NCI-H2081 treated with DMSO at 0.1 percent for 48 hours (cell line): ENCODE measurements at places on chromosomes 13 and 19.

GRCh38 chr19:54551293-54551692, 22.3 kb upstream of the LILRA2 start:
- no peak for DNase-seq

DNA sequence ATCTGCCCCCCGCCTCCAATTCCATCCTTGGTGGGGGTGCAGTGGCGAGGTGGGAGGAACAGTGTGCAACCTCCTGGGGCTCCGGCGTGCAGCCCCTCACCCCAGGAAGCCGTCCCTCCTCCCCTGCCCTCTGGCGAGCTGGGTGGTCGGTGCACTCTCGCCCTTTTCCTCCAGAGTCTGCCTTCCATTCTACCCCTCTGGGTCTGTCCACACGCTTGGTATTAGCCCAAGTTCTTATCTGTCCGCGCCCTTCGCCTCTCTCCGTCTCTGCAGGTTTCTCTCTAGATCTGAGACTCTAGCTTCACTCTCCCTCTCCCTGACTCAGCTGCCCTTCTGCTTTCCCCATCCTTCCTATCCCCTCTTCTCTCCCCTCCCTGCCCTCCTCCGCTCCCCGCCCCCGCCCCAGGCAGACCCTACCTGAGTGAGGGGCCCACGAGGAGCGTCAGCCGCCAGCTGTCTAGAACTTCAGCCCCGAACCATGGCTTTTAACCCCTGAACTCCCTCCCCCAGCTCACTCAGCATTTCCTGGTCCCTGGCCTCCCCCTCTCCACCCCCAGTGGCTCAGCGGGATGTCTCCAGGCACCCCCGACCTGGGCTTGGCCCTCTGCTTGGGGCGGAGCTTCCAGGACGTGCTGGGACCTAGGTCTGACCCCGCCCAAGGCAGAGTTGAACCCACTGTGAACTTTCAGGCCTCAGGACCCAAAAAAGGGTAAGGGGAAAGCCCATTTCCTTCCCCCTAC, 499 bp upstream of the KLK13 start:
- no peak for DNase-seq

- no peak for DNase-seq
Measured at GRCh38 chr19:3668331-3669081, 31.8 kb downstream of the PIP5K1C start.

GRCh38 chr19:40376286-40376862, 13.6 kb downstream of the HIPK4 start:
- DNase-seq = no peak

DNA sequence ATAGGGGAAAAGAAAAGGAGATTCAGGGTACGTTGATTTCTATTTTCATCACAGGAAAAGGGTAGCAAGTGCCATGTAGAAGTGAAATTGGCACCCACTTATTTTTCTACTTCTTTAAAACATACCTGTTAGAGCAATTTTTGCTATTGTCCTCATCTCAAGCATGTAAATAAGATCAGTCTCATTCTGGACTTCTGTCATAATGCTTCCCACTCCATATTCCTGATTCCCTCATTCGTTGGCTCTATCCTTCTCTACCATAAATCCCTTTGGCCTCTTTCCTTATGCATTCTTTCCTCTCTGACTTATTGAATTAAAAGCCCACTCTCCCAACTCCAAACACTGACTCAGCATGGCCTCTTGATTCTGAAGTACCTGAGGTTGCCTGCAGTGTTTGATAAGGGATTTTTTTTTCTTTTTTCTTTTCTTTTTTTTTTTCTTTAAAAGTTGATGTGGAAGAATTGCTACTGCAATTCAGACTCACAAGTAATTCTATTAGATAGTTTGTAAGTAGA, 465.7 kb downstream of the SLITRK6 start:
- no peak for DNase-seq

DNA sequence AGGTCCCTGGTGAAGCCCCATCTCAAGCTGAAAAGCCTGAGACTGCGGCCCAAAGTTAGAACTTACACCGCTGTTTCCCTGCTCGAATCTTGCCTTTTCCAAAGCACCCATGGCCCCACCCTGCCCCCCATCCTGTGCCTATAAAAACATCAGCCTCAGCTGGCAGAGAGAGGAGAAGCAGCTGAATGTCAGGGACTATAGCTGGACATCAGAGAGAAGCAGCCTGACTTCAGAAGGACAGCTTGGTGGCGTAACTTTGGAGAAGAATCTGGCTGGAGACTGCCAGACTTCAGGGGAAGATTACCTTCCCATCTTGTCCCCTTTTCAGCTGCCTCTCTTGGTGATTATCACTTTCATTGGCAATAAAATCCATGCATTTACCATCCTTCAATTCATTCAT, 9.3 kb upstream of the RCBTB2 start:
- DNase-seq = no peak

GRCh38 chr13:49307365-49307764, 59.6 kb downstream of the CDADC1 start:
- DNase-seq = no peak

DNA sequence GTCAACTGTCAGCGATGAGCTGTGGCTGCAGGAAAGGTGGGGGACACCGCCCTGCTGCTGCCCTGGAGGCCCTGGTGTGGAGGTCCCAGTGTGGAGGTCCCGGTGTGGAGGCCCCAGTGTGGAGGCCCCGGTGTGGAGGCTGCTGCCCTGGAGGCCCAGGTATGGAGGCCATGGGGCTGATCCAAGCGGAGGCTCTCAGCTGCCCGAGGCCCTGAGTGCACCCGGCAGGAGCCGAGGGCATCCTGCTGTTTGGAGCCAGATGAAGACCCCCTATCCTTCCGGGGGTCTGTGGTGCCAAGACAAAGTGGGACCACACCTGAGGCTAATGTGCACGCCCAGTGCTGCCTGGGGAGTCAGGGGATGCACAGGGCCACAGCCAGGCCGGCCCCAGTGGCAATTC, 210.4 kb upstream of the SOX1 start:
- no peak for DNase-seq

DNA sequence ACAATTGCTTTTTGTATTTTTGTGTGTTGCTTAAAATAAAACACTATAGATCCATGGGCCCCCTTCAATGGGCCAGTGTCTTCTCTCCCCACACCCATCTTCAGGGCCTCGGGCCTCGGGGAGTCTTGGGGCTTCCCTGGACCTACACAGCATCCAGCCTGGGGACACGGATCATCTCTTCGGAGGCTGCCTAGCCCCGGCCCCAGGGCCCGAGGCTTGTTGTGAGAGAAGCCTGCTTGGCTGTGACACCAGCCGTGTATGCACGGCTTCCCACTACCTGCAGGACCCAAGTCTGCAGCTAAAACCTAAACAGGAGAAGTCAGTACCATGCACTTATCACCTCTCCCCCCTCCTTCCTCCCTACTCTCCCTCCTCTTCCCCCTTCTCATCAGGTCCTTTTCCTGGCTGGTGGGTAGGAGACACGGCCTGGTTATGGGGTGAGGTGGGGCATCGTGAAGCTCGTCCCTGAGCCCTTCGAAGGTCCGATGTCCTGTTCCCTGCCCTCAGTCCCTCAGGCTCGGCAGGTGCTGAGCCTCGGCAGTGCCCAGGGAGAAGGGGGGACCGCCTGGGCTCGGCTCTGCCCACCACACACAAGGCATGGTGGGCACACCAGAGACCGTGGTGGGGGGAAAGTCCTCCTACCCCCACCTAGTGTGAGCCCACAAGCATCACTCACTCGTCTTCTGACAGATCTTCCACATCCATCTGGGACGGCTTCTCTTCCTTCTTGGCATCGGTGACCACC, 9.5 kb downstream of the C13orf46 start:
- DNase-seq = no peak

- DNase-seq = no peak
Measured at GRCh38 chr13:29081036-29081435, 260.9 kb downstream of the MTUS2 start.

- no peak for DNase-seq
Measured at GRCh38 chr19:21321996-21322395, 7.2 kb downstream of the ZNF708 start.

GRCh38 chr13:23445794-23446193, 12.3 kb upstream of the SACS start:
- DNase-seq = no peak

GRCh38 chr13:71979616-71980015, 112.6 kb upstream of the DACH1 start:
- DNase-seq = no peak

DNA sequence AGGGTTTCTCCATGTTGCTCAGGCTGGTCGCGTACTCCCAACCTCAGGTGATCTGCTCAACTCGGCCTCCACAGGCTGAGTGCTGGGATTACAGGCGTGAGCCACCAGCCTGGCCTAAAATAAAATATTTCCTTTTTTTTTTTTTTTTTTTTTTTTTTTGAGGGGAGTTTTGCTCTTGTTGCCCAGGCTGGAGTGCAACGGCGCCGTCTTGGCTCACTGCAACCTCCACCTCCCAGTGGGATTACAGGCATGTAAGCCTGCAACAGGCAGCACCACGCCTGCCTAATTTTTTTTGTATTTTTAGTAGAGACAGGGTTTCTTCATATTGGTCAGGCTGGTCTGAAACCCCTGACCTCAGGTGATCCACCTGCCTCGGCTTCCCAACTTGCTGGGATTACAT, 4.9 kb downstream of the ZNF506 start:
- no peak for DNase-seq

DNA sequence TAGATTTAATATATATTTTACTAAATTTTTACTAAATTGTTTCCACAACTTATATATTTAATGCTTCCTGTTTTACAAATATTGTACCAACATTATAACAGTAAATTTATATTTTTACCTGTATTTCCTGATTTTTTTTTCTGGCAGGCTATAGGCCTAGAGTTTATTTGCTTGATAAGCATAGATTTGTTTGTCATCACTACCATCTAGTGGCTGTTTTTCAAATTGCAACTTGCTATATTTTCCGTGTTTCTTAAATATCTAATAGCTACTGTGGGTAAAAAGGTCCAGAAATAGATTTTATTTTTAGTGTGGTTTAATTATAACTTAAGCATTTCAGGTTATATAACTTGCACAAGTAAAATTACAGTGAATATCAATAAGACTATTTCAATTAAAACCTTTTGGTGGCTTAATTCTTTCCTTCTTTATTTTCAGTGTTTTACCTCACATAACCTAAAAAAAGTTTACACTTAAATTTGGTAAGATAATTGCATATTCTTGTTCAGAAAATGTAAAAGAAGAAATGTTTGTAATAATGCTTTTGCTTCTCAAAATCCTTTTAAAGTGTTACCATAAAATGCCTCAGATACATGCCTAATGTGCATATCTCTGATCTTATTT, 60.6 kb downstream of the NDFIP2 start:
- DNase-seq = no peak

DNA sequence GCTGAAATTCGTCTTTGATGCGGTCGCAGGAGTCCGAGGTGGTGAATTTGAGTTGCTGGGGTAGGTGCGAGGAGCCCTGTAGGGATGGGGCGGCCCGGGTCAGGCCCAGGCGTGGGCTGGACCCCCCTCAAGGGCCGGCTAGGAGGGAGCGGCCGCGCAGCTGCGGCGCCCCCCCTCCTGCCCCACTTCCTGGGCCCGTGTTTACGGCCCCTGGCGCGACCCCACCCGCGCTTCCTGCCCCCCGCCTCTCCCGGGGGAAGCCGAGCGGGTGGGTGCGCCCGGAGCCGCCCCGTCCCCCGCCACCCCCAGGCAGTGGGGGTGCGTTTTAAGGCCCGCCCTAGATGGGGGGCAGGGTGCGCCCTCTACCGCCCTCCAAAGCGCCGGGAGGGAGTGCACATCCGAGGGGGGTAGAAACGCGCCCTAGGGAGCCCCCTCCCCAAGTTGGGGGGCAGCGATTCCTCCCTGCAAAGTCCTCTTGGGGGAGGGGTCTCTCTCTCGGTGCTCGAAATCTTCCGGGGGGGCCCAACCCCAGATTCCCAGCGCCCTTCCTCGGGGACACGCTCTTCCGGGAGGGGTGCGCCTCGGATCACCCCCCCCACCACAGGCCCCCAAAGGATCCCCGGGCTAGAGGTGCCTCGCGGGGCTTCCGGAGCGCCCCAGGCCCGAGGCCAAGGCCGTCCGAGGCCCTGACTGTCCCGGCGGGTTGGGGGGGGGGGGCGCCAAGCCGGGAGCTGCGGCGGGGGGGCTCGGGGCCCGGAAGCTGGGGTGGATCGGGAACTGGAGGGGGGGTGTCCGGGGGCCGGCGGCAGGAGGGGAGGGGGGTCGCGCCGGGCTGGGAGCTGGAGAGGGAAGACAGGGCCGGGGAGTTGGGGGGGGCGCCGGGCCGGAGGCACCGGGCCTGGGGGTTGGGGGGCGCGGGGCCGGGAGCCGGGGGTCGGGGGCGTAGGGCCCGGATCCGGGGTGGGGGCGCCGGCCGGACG, 823 bp downstream of the TLE5 start:
- peak; percentile 6 for DNase-seq

GRCh38 chr13:40355126-40355724, 311.2 kb downstream of the FOXO1 start:
- no peak for DNase-seq
